Upper lobe of right lung (tissue), 1 donor: ENCODE measurements at places on chromosomes 13 and 19.

GRCh38 chr19:15419413-15420025 lies 731 bp upstream of the AKAP8L start:
- H3K27ac ChIP-seq = no peak overlapping the region
- H3K4me1 ChIP-seq = peaks cover 24% of the 10 kb centered on the region
- H3K4me3 ChIP-seq = peak overlapping the region; percentile 100
- DNase-seq = no peak

DNA sequence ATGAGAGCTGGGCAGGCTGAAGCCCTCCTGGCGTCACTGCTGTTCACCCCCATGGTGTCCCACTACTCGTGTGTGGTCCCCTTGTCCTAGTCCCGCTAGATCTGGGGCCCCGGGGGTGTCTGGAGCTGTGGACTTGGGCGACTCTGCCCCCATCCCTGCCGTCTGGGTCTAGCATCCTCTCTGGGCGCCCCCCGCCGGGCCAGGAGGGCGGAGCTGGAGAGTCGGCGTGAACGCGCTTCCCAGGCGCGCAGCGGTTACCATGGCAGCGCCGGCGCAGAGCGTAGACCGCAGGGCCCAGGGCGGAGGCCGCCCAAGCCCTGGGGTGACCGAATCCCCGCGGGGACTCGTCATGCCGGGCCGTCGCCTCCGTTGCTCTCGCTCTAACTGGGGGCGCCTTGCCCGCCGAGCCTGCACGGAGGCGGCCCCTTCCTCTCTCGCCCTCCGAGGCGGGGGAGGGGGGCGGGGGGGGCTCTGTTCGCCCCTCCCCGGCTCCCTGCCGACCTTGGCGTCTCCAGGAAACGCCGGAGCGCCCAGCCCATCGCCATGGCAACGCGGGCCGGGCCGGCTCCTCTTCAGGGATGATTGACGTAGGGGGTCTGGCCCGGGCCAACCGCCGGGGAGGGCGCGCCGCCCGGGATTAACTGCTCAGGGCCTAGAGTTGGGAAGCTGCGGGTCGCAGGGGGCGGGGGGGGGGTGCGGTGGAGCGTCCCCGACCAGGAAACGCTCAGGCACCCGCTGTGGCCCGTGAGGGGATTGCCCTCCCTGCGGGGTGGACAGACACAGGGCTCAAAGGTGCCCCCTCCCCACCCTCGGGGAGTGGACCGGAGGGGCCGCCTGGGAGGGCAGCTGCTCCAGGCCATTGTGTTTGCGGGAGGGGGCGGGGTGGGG lies 8.9 kb downstream of the ISYNA1 start:
- peak overlapping the region; percentile 44 for H3K4me3 ChIP-seq
- H3K4me1 ChIP-seq = peaks cover 30% of the 10 kb centered on the region
- DNase-seq = peak; percentile 84
- no peaks in the 10 kb centered on the region for H3K36me3 ChIP-seq

DNA sequence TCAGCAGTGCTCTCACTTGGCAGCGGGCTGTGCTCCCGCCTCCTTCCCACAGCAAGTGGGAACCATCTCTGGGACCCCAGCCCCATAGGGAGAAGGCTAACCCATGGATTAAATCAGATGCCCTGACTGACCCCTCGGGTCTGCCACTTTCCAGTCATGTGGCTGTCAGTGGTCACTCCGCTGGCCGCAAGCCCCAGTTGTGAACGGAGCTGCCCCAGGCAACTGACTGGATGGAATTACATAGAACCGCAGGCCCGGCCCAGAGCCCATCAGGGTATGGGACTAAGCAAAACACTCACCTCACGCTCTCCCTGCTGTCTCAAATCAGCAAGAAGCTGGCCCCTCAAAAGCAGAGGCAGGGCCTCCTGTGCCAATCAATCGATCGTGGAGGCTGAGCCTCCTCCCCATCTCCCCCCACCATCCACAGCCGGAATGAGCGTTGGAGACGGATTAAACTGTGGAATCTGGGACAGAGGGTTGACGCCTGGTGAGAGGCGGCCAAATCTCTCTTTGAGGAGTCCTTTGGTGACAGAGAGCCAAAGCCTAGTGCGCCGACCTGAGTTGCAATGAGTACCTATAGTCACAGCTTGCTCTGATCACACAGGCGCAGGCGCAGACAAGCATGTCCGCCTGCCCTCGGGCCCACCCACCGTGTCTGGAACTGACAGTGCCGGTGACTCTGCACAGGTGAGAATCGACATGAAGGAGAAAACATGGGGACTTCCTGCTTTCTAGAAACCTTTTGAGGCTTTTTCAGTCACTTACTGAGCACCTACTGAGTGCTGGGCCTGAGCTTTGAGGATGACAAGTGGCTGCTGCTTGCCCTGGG lies 38.7 kb downstream of the PBX4 start:
- no peaks in the 10 kb centered on the region for H3K36me3 ChIP-seq
- no peak overlapping the region for H3K27ac ChIP-seq
- no peaks in the 10 kb centered on the region for H3K27me3 ChIP-seq

DNA sequence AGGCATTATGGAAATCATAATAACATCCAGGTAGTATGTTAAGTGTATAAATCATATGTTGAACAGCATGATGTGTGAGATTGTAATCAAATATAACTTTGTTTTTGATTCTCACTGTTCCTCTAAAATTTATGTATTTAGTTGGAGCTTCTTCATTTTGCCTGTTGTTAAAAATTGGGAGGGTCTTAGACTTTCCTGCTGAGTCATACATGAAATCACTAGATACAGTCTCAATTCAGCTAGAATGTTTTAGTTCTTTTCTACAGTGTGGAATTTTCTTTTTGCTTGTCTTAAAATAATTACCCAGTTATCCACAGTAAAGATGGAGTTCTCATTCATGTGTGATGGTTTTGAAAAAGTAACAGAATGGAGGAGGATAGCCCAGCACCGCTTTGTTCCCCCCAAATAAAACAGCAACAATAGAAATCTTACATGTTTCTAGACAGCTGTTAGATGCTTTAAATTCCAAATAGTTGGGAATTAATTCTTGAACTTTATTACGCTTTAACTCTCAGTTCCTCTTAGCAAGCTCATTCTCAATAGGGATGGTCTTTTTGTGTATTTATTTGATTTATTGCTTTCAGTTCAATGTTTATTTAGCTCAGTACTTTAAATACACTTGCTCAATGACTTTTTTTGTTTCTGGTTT lies 109.5 kb downstream of the PDS5B start:
- no peak overlapping the region for H3K27ac ChIP-seq
- no peak overlapping the region for H3K4me3 ChIP-seq
- H3K27me3 ChIP-seq = no peaks in the 10 kb centered on the region
- no peaks in the 10 kb centered on the region for H3K4me1 ChIP-seq
- peaks cover 11% of the 10 kb centered on the region for H3K36me3 ChIP-seq
- DNase-seq = no peak

GRCh38 chr13:90237852-90238251 lies 1109.6 kb upstream of the MIR17HG start:
- no peaks in the 10 kb centered on the region for H3K27me3 ChIP-seq
- H3K4me1 ChIP-seq = no peaks in the 10 kb centered on the region
- DNase-seq = no peak
- no peaks in the 10 kb centered on the region for H3K36me3 ChIP-seq

GRCh38 chr19:4597975-4598671 lies 38.6 kb upstream of the SEMA6B start:
- H3K4me3 ChIP-seq = no peak overlapping the region
- no peak overlapping the region for H3K27ac ChIP-seq
- no peak for DNase-seq
- H3K27me3 ChIP-seq = peaks cover 48% of the 10 kb centered on the region

- H3K4me3 ChIP-seq = no peak overlapping the region
- H3K27me3 ChIP-seq = no peaks in the 10 kb centered on the region
- peaks cover 23% of the 10 kb centered on the region for H3K36me3 ChIP-seq
- H3K27ac ChIP-seq = no peak overlapping the region
Measured at GRCh38 chr13:28199089-28199488, 60.7 kb downstream of the PAN3 start.

- H3K4me1 ChIP-seq = peaks cover 21% of the 10 kb centered on the region
- H3K27me3 ChIP-seq = no peaks in the 10 kb centered on the region
- H3K4me3 ChIP-seq = no peak overlapping the region
- no peak overlapping the region for H3K27ac ChIP-seq
- DNase-seq = no peak
- H3K36me3 ChIP-seq = no peaks in the 10 kb centered on the region
Measured at GRCh38 chr19:2332341-2333026, 4.0 kb downstream of the SPPL2B start.

DNA sequence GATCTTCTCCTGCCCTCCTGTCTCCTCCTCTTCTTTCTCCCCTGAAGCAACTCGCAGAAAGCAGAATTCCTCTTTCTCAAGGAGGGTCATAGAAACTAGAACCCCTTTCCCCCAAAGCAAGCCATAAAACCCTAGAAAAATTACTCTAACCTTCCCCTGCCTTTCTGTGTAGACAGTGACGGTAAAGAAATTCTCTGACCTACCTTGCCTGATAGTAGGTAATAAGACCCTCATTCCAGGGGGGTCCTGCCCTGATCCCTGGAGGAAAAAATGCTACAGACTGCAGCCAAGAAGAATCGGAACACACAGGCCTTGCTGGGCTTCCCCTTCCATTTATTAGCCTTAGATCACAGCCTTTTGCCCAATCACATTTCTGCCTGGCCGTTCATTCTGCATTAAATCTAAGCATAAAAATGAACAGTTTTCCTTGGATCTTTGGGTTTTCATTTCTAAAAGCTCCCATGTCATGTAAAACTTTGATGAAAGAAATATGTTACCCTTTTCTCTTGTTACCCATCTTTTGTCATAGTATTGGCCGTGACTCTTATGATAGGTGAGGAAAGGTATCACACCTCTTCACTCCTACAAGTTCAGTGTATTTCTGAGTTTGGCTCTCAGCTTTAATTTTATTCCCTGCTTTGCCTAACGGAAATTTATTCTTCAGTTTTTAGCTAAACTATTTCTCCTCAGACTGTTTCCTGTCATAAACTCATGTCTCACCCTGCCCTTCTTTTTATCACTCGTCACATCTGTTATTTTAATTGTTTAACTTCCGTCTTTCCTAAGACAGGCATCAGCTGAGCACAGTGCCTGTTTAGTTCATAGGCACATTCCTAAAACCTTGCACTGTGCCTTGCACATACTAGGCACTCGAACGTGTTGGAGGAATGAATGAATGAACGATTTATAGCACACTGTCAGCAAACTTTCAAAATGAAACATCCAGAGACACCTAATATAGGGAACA lies 20.4 kb upstream of the CPB2 start:
- no peak overlapping the region for H3K4me3 ChIP-seq
- H3K27ac ChIP-seq = no peak overlapping the region
- peaks cover 10% of the 10 kb centered on the region for H3K36me3 ChIP-seq
- peaks cover 10% of the 10 kb centered on the region for H3K4me1 ChIP-seq
- DNase-seq = no peak

DNA sequence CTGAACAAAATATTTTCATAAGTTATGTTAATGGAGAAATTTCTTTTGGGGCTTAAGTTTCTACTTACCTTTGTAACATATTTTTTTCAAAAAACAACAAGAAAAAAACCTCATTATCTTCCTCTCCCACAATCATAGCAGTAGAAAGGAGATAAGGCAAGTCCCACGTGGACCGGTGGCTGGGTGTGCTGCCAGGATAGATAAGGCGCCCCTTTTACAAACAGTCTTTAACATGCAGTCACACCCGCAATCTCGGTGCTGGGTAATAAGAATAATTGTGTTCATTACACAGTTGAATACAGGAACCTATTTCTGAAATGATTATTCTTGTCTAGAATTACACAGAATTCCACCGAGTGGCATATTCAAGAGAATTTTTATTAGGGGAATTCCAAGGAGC lies 1202.3 kb downstream of the UQCRFS1 start:
- H3K27ac ChIP-seq = no peak overlapping the region
- no peaks in the 10 kb centered on the region for H3K36me3 ChIP-seq
- H3K27me3 ChIP-seq = no peaks in the 10 kb centered on the region
- no peak for DNase-seq
- H3K4me1 ChIP-seq = no peaks in the 10 kb centered on the region

DNA sequence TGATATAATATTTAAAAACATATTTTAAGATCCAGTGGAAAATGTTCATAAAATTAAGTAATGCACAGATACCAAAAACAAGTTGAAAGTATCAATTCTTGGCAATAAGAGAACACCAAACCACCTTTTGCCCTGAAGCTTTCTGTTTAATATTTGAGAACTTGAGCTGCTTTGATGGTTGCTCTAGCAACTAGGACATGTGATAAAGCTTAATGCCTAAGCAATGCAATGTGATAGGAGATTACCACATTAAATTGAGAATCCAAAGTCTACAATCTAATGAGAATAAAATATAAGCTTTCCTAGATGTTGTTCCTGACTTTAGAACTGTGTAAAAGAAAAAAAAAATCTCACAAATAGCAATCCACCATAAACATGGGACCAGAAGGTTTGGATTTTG lies 1367.5 kb upstream of the PCDH9 start:
- no peaks in the 10 kb centered on the region for H3K27me3 ChIP-seq
- DNase-seq = no peak
- no peaks in the 10 kb centered on the region for H3K4me1 ChIP-seq

DNA sequence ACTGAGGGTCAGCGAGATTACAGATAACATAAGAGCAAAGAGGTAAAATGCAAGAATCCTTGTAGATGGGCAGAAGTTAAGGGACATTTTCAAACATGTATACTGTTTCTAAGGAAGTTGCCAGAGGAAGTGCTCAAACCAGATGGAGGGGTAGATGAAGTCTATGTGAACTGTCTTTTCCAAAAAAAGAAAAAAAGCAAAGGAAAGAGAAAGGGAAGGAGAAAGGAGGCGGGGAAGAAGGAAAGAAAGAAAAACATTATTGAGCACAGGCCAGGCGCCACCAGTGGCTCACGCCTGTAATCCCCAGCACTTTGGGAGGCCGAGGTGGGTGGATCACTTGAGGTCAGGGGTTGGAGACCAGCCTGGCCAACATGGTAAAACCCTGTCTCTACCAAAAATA lies 5.3 kb downstream of the DMAC2 start:
- peaks cover 5% of the 10 kb centered on the region for H3K4me1 ChIP-seq
- no peak overlapping the region for H3K27ac ChIP-seq
- H3K4me3 ChIP-seq = no peak overlapping the region
- peaks cover 38% of the 10 kb centered on the region for H3K36me3 ChIP-seq

DNA sequence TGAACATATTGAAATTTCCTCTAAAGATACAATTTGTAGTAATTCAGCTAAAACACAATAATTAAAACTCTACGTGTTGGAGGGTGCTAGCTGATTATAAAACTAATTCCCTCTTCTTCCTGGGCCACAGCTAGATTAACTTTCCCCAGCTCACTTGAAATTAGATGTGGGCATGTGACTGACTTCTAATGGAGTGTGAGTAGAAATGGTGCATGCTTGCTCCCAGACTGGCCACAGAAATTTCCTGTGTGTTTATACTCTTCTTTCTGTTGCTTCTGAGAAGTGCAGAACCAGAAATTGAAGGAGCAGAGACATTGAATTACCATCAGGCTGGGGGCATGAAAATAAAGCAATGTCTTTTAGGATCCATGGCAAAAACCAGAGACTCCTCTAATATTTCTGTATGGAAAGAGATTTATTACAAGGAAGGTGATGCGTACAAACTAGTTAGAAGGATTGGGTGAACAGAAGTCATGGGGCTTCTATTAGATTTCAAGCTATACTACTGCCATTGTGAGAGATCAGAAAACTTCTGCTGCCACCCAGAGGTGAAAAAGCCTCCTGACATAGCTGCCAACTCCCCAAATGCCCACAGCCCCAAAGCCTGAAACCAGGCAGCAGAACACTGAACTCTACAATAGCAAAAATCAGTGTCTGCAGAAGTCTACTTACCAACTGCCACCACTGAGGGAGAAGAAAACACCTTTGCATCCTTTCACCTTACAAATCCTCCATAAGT lies 379.2 kb upstream of the MIR17HG start:
- no peaks in the 10 kb centered on the region for H3K36me3 ChIP-seq
- H3K27ac ChIP-seq = no peak overlapping the region
- no peaks in the 10 kb centered on the region for H3K4me1 ChIP-seq
- no peak for DNase-seq
- no peak overlapping the region for H3K4me3 ChIP-seq

GRCh38 chr13:42538996-42539395 lies 35.0 kb upstream of the TNFSF11 start:
- no peaks in the 10 kb centered on the region for H3K36me3 ChIP-seq
- no peak for DNase-seq
- no peaks in the 10 kb centered on the region for H3K27me3 ChIP-seq
- H3K4me1 ChIP-seq = no peaks in the 10 kb centered on the region
- no peak overlapping the region for H3K27ac ChIP-seq
